ENCODE measurements at places on chromosomes 2 and 18. TPM values are rescaled to one million over a fixed set of nuclear protein-coding genes. Genes with fewer than 3 reads are reported as not detected.

DNA sequence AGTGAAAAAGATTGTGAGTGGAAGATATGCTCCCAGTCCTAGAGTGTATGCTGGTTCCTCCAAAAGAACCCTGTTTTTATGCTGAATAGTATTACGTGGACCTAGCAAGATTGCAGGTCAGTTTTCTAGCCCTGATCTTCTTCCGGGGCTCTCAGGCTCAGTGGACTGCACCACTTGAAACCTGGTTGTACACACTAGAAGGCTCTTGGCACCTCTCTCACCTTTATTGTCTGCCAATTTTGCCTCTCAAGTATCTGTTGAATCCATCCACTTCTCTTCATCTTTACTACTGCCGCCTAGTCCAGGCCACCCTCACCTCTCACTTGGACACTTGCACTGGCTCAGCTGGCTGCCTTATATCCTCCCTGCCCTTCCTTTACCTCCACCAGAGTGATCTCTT lies 16.8 kb downstream of the TTC39C start:
- DNase-seq = no peak

DNA sequence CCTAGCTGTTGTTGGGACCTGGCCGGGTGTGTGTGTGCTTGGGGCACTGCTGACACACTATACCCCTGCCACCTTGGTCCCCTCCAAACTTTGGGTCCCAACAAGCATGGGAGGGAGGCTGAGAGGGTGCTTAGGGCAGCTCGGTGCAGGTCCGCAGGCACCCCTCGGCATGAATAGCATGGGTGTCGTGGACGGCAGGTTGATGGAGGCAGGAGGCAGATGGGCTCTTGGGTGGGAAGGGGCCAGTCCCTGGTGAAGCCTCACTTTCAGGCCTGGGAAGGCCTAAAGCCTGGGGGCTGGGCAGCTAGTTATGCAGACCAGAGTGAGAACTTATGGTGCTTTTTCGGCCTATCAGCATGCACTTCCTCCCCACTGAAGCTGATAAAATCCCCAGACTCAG lies 164.2 kb downstream of the CDH19 start:
- no peak for DNase-seq

DNA sequence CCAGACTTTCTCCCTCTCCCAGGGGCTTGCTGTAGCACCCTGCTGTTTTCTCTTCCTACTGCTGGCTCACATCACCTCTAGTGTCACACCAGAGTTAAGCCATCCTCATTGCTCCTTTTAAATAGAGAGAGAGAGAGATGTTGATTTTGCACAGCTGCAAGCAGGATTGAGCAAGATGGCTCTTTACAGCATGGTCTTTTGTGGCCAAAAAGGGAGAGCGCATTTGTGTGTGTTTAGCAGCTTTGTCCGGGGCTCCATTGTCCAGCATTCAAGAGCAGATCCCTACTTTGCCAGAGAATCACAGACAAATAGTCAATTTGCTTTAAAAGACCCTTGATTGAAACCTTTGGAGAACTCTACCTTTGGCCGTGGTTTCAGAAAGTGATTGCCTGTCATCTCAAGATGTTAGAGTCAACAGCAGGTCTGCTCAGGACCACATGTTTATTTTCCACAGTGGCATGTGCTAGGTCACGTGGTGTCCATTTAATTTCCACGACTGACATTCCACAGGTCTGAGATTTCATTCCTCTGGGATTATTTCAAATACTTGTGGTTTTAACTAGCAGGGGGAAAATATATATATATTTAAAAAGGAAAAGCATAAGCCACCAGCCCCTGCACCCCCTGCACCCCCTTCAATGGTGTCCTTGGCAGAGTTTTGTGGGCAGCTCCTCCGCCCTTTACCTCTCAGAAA lies 359.9 kb upstream of the SLC14A2 start:
- no peak for DNase-seq

GRCh38 chr2:172172513-172173173 lies 69.9 kb upstream of the DLX2 start:
- DNase-seq = peak; percentile 60

DNA sequence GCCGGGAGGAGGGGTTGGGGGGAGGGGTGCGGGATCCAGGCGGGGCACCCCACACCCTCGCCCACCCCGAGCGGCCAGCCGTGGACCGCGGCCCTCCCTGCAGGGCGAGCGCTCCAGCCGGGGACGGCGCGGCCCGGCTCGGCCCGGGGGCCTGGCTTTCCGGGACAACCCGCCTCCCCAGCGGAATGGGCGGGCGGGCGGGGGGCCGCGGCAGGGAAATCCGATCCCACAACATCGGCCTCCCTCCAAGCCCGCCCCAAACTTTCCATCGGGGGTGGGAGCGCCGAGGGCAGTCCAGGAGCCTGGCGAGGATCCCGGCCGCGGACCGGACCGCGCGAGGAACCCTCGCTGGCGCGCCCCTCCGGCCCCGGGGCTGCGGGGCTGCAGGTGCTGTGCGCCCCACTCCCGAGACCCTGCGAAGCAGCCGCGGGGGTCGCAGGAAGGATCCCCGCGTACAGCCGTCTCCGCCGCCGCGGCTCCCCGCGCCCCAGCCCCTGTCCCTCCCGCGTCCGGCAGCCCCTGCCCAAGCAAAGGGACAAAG lies 529 bp downstream of the SEMA4C start:
- no peak for DNase-seq

DNA sequence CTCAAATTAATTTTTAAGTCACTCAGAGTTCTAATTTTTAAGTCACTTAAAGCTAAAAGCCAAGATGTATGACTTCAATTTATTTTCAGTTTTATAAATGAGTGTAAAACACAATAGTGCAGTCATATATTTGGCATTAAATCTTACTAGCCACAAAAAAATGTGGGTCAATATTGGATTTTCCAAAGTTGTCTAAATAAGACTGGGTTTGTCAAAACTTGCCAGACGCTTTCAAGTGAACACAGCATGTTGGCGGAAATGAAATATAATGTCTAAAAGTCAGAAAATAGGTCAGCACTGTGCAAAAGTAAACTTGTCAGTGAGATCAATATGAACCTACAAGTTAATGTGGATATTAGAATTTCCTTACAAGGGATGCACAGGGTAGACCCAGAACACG lies 128.9 kb downstream of the FIGN start:
- DNase-seq = no peak

GRCh38 chr18:54150226-54150625 lies 74.2 kb downstream of the MBD2 start:
- DNase-seq = no peak

DNA sequence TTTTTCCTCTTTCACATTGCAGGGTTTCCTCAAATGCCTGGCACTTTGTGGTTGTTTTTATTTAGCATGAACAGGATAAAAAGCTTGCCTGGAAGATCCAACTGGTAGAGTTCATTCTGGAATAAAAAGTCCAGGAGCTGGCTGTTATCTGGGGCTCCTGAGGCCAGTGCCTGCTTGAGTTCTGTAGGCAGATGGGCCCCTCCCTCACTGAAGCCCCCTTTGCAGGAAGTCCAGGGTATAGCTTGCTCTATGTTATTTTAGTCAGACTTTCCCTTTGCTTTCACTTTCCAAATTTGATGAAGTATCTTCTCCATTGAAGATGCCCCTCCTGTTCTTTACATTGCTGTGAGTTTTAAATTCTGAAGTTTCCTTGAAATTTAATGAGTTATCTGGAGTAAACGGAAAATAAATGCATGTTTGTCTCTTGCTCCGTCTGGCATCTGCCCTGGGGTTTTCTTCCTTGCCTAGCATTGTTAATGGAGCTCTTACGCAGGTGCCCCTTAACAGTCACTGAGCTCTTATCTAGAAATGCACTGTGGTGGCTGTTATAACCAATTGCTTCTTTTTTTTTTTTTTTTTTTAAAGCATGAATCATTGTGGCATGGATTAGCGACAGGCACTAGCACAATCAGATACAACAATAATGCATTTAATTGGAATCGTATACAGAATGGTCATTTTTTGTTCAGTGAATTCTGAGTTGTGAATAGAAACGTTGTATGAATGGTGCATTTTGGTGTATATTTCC lies 27.0 kb upstream of the LPIN1 start:
- no peak for DNase-seq

DNA sequence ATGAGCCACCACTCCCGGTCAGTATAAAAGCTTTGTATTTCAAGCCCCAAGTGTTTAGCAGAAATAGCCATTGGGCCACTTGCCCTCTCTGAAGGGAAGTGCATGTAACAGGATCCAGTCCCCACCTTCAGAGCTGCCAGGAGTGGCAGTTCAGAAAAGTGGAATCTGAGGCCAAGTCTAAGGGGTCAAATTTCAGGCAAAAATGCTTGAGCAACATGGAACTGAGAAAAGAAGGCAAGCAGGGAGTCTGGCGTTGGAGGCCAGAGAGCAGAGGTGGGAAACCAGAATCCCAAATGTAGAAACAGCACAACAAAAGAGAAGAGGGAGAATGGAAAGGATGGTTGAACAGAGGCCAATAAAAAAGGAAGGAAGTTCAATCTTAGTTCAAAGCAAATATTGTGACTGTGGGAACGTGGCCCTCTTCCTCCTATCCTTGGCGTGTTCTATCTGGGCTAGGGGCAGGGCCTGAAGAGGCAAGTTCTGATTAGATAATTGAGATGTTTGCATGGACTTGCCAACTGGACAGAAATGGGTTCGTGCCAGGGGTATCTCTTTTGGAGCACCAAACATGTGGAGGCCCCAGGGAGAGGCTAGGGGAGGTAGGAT lies 102.2 kb downstream of the AP1S3 start:
- DNase-seq = no peak

DNA sequence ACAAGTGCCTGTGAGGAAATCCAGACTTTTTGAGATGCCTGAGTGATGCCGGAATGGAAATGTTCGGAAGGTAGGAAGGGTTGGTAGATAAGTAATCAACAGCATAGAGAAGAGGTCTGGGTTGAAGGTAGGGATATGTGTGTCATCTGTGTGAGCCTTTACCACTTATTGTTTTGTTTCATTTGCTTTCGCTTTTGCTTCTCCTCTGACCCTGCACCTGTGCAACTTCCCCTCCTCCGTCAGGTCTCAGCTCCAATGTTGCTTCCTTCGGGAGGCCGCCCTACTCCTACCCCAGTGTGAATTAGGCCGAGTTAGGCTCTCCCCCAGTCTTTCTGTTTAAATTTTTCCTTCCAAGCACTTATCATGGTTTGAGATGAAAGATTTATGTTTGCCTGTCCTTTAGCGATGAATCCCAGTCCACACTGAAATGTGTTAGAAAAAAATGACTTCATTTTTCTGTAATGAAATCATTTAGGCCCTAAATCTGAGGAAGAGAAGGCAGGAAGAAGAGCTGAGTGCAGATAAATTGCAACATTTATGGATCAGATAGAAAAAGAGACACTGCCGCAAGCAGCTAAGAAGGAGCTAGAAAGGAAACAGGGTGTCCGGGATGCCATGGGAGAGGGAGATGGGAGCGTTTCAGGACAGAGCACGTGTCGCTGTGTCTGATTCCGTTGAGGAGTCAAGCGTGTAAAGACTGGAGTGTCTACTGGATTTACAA lies 139.6 kb upstream of the PELI1 start:
- peak; percentile 25 for DNase-seq

GRCh38 chr2:96092573-96092877 lies 23.8 kb downstream of the ADRA2B start:
- DNase-seq = peak; percentile 6

DNA sequence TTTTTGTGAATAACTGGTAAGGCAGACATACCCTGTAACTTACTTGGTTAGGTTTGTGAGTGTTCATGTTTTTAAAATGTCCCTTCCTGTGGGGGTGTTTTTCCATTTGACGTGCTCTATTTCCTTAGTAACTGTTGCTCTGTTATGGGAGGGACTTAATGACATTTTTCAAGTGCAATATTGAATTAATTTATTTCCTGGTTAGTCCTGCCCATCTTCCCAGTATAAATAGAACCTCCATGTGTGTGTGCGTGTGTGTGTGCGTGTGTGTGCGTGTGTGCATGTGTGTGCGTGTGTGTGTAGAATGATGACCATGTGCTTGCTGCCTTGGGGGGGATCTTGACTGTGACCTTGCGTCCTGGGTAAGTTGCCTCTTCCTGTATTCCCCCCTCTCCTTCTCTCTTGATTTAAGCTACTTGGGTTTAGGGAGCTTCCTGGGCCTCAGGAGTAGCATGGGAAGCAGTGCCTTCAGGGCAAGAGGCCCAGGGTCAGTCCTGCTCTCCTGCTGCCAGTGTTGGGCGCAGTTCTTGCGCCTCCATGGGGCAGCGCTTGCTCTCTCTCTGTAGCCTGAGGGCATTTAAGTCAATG lies 163.9 kb downstream of the LDLRAD4 start:
- DNase-seq = no peak

DNA sequence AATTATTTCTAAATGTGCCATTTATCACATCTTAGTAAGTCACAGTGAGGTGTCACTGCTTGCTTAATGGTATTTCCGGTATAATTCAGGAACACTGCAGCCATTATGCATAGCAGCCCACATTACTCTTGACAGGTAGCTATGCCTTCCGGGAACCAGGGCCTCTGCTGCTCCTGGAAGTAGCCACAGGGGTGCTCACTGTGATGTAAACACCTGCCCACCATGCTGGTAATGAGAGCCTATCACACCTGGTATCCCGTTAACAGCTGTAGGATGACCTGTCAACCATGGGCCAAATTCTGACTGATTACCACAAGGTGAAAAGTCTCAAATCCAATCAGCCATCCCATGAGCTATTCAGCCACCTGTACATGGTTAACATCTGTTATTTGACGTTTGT lies 647.0 kb upstream of the NXPH2 start:
- no peak for DNase-seq

GRCh38 chr2:181743723-181744031 lies 63.4 kb upstream of the NEUROD1 start:
- DNase-seq = no peak

GRCh38 chr2:120498121-120498520 lies 152.2 kb downstream of the INHBB start:
- DNase-seq = no peak

GRCh38 chr2:144989579-144990270 lies 469.8 kb upstream of the ZEB2 start:
- DNase-seq = no peak

- DNase-seq = peak; percentile 14
Measured at GRCh38 chr2:27954771-27955383, 64.3 kb downstream of the BABAM2 start.

DNA sequence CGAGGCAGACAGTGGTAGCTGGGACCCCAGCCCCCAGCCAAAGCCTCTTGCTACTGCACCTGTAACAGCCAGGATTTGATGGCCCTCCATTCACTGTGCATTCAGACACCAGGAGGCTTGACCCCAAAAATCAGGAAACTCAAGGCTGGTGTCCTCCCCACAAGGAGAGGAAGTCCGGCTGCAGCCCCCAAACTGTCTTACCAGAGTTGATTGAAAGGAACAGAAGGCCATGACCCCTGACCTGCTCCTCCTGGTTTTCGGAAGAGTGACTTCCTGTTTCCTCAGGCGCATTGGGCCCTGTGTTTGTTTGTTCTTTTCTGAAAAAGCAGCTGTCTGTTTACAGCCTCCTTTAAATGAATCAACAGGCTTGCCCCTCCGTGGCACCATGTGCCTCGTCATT lies 111.6 kb downstream of the RNF144A start:
- DNase-seq = no peak

GRCh38 chr18:79424008-79424565 lies 28.4 kb downstream of the NFATC1 start:
- DNase-seq = no peak

CFAP210 gene
- total RNA-seq = 2.2 TPM

TUBA4B gene
- total RNA-seq = not detected

EMILIN1 gene
- 0.14 TPM for total RNA-seq

RAB27B gene
- total RNA-seq = 2.5 TPM

ABCB11 gene
- total RNA-seq = not detected

GPBAR1 gene
- total RNA-seq = 1.8 TPM

Measured in CD4-positive, alpha-beta T cell (primary cell).